ENCODE measurements at places on chromosomes 11 and 22. TPM values are rescaled to one million over a fixed set of nuclear protein-coding genes. Genes with fewer than 3 reads are reported as not detected.

The APOBEC3F gene
- 12.1 TPM for total RNA-seq

DNA sequence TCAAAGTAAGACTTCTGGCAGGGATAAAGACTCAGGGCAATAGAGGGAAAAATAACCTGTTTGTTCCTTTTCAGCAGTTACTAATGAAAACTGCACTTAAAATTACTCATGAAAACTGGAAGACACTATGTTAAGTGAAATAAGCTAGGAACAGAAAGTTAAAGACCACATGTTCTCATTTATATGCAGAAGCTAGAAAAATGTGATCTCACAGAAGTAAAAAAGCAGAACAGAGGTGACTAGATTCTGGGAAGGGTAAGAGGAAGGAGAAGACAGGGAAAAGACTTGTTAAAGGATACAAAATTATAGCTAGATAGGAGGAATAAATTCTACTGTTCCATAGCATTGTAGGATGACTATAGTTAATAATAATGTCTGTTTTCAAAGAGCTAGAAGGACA lies 22.2 kb downstream of the HPS5 start:
- no peak for DNase-seq

- DNase-seq = no peak
Measured at GRCh38 chr11:118938491-118939403, 13.0 kb upstream of the BCL9L start.

DNA sequence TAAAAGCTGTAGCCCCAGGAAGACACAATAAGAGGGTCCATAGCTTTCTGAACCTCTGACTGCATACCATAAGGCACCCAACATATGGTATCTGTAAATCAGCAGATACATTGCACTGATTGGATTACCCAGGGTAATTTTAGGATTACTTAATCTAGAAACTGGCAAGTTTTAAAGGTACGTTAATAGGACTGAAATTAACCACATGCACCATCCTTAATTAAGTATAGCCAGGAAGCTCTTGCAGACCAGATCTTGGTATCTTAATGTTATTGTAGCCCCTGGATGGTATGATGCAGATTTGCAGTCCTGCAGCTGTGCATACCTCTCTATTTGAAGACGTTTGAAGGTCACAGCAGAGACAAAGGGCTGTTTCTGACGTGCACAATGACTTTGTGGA lies 72.8 kb downstream of the ARHGAP42 start:
- no peak for DNase-seq

The MRPL40 gene
- 34.0 TPM for total RNA-seq

- no peak for DNase-seq
Measured at GRCh38 chr11:64372021-64372420, 13.1 kb downstream of the RPS6KA4 start.

The P2RX6 gene
- total RNA-seq = 1.1 TPM

DNA sequence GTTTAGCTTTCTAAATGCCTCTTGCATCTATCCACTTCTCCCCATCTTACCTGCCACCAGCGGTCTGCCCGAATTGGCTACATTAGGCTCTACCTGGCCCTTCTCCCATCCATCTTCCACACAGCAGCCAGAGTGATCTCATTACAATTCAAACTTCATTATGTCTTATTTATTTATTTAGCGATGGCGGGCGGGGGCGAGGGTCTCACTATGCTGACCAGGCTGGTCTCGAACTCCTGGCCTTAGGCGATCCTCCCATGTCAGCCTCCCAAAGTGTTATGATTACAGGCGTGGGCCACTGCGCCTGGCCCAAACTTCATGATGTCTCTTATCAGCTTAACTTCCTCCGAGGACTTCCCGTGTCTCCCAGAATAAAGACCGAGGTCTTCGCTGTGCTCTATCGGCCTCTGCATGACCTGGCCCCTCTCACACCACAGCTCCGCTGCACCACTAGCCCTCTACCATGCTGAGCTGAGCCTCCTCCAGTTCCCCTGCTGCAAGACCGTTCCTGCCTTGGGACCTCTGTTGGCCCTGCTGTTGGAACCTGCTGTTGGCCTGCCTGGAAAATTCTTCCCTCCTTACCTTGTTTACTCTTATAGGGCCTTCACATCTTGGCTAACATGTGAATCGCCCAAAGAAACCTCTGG lies 870 bp upstream of the CTTN start:
- peak; percentile 28 for DNase-seq

DNA sequence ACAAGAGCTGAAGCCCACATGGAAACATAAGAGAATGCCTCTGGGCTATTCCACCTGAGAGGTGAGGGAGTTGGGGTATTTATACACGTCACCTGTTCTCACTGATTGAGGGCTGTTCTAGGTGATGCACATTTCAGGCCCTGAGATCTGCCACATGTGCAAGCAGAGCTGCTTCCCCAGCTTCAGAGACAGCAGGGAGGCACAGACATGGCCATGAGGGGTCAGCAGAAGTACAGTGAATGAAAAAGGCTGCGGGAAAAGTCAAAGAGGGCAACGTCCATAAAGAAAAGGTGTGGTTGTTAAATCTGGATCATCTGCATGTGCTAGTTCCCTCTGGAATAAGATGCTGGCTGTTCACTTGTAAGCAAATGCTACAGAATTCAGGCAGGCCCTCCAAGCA lies 75.4 kb downstream of the GAB4 start:
- DNase-seq = no peak

The MS4A6A gene
- 106 TPM for total RNA-seq

GRCh38 chr11:94144216-94144615 lies 15.6 kb downstream of the PANX1 start:
- DNase-seq = no peak

DNA sequence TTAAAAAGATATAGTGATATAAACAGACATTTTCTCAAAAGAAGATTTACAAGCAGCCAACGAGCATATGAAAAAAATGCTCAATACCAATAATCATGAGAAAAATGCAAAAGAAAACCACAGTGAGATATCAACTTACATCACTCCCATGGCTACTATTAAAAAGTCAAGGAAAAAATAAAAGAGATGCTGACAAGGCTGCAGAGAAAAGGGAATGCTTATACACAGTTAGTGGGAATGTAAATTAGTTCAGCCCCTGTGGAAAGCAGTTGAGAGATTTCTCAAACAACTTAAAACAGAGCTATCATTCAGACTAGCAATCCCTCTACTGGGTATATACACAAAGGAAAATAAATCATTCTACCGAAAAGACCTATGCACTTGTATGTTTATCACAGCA lies 97.1 kb upstream of the CARD18 start:
- DNase-seq = no peak

DNA sequence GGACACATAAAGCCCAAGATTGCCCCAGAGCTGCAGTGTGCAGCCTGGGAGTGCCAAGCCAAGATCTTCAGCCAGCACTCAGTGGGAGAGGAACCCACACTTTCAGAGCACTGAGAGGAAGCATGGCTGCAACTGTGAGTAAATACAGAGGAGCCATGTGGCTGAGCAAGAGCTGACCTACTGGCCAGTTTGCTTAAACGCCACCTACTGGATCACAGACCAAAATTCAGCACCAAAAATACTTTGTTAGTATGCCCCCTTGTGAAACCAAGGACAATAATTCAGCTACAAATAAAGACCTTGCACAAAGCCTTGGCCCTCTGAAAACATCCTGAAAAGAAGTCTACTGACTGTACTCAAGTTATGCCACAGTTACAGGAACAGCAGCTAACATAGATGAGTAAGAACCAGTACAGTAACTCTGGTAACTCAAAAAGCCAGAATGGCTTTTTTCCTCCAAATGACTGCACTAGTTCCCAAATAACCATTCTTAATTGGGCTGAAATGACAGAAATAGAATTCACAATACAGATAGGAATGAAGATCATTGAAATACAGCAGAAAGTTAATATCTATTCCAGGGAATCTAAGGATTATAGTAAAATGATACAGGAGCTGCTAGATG lies 10.1 kb upstream of the OR4A15 start:
- DNase-seq = no peak

The SCUBE1 gene
- total RNA-seq = 6.2 TPM

- peak; percentile 14 for DNase-seq
Measured at GRCh38 chr11:127074151-127074761, 73.7 kb upstream of the KIRREL3 start.

The INPP5J gene
- 6.5 TPM for total RNA-seq

The GAL3ST3 gene
- not detected for total RNA-seq

The VSTM5 gene
- 0.37 TPM for total RNA-seq

The TIGD3 gene
- not detected for total RNA-seq

DNA sequence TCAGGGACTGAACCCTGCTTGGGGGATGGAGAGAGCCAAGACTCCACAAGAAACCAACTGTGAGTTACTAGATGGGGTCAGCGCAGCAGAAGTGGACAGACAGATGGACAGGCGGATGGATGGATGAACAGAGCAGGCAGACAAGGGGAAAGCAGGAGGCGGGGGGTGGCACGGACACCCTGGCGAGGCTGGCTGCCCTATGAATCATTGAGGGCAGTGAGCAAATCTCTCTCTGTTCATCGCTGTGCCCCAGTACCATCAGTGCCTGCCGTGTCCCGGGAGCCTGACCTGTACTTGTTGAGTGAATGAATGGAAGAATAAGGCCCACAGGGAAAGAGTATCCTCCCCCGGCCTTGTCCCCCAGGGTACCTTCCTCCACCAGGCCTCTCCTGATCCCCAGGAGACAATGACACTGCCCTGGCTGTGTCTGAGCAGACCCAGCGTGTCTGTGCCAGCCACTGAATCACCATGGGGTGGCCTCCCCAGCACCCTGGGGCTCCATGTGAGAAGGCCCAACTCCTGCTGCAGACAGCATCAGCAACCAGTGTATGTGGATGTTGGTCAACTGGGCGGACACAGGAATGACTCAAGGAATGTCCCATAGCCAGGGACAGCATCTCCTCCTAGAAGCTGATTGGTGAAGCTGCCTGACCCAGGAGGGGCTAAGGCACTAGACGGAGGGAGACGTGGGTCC lies 5.1 kb upstream of the KLHL35 start:
- no peak for DNase-seq

- DNase-seq = no peak
Measured at GRCh38 chr11:2704896-2705606, 5.3 kb upstream of the KCNQ1OT1 start.

The OR5B2 gene
- total RNA-seq = not detected

GRCh38 chr11:118295815-118296454 lies 8.6 kb upstream of the CD3E start:
- no peak for DNase-seq

GRCh38 chr11:123597859-123598258 lies 56.6 kb downstream of the SCN3B start:
- DNase-seq = no peak

DNA sequence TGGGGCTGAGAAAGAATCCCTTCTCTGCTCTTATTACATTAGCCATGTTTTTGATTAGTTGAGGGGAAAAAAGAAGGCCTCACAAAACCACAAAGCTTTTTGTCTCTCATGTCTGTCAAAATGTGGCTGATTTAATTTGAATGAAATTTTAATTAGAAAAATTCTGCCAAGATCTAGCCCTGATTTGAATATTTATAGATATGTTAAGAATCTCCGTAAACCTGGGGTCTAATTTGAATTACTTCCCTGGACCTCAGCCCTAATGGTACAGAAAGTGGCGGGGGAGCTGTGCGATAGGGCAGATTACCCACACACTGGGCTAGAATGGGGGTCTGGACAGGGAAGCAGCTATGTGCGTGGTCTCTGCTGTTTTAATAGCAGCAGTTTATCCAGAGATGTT lies 141.3 kb upstream of the TTC12 start:
- DNase-seq = no peak

DNA sequence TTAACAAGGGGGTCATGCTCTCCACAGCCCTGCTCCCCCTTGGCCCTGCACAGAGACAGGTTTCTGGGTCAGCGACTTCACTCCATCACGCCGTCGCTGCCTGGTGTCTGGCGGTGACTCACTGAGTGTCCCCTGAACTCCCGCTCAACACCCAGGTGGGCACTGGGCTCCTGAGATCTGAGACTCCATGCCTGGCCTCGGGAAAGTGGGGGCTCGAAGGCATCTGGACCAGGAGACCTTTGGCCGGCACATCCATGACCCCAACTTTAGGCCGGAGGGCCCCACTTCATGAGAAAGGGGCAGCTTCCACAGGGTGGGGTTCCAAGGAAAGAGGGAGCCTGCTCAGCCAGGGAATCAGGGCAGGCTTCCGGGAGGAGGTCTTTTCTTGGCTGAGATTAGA lies 79.3 kb upstream of the PRR5 start:
- no peak for DNase-seq

DNA sequence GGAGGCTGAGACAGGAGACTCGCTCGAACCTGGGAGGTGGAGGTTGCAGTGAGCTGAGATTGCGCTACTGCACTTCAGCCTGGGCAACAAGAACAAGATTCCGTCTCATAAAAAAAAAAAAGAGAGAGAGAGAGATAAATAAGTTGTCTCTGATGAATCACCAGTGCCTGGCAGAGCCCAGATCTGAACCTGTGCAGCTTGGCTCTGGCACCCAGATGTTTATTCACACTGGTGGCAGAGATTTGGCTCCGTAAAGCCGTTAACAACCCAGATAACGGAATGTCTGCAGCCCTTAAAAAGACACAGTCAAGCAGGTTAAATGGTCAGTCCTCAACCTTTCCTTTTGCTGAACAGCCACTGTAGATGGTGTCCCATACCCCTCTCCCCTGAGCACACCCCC lies 33.5 kb upstream of the RTL6 start:
- no peak for DNase-seq

The GAL3ST1 gene
- 4.0 TPM for total RNA-seq

- DNase-seq = no peak
Measured at GRCh38 chr22:32556159-32556558, 81.5 kb downstream of the FBXO7 start.

The PRG3 gene
- not detected for total RNA-seq

DNA sequence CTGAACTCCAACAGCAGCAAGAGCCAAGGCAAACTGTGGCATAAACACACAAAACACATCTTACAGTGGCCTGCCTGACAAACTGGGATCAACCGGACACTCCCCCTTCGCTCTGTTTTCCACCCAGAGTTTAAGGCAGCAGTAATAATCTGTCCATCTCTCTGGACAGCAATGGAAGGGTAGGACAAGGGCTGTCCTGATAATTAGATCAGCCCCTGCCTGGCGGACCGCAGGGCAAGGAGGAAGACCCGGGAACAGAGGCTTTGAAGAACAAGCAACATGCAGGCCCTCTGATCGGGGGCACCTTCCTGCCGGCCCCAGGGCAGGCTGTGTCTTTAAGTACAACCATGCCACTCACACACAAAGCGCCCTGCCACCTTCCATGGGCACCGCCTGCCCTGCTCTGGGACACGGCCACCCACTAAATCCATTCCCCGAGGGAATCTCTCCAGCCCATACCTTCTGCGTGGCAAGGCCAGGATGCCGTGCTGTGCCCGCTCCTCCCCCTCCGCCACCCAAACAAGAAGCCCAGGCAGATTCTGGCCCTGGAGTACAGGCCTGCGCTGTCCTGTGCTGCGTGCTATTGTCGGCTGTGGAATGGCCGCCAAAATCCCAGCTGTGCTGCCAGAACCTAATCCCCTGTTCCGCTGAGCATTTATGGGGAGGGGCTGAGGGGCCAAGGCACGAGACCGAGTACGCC lies 38.8 kb downstream of the NUMA1 start:
- DNase-seq = peak; percentile 87

The CELSR1 gene
- total RNA-seq = 36.1 TPM

The PDE3B gene
- total RNA-seq = 79.2 TPM

- no peak for DNase-seq
Measured at GRCh38 chr11:122076512-122077120, 39.4 kb downstream of the BLID start.

The MICAL2 gene
- total RNA-seq = 218 TPM

Data from lung (tissue), 17 donors.